ENCODE measurements at places on chromosomes 4 and X. TPM values are rescaled to one million over a fixed set of nuclear protein-coding genes. Genes with fewer than 3 reads are reported as not detected.

DNA sequence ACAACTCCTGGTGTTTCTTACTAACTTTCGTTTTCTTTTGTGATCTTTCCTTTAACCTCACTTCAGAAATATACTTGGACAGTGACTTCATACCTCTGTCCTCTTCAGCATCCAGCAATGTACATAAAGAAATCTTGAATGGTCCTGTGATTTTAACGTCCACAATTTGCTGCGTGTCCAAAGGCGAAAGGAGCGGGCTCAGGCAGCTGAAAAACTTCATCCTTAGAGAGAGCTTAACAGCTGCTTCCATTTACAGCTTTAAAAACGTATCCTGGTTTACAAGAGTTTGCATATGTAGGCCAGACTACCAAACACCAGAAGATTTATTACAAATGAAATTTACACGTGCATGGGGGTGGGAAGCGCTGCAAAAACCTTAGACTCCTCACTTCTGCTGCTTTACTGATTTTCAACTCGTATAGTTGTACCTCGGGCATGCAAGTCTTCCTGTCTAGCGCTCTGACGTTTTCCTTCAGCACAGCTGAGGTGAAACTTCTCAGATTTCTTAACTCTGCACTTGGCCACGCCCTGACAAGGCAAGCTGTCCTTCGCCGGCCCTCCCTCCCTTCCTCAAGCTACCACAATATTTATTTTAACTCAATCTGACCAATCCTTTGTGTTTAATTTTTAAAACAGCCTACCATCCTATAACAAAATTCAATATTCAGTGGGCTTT is 406.4 kb downstream of the FAM47A start:
- no peaks in the 10 kb centered on the region for H3K27me3 ChIP-seq
- peak overlapping the region; percentile 34 for H3K4me3 ChIP-seq
- H3K27ac ChIP-seq, result no peak overlapping the region
- H3K4me1 ChIP-seq, result no peaks in the 10 kb centered on the region
- H3K36me3 ChIP-seq, result no peaks in the 10 kb centered on the region

DNA sequence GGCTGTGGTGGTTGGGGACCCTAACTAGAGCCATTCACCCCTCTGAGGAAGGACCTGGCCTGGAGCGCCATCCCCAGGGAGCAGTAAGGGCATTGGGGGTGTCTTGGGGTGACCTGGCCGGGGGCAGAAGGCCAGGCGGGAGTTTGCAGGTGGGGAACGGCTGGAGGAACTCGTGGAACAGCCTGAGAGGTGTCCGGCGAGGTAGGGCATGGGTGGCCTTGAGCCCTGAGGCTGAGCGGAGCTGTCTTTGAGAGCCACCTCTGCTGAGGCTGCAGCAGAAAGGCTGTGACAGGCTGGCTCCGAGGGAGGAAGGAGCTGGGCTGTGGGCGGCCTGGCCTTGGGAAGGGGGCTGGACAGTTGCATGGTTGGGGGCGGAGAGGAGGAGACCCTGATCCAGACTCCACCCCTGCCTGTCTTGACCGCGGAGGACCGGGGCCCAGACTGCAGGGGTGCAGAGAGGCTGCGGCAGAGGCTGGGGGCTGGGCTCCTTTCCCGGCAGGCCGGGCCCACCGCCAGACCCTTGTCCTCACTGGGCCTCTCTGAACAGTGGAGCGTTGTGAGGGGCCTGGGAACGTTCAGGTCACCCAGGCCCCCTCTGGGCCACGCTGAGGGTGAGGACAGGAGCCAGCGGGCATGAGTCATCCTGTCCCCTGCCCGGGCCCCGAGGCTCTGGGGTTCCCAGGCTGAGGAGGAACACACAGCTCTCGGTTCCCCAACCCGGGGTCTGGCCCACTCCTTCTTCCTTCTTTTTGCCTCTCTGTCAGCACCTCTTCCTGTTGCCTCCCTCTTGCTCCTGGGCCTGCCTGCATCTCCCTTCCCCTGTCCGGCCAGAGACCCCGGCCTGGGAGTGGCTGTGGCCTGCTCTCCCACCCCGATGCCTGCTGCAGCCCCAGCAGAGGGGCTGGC is 8.1 kb downstream of the SH3BP2 start:
- H3K36me3 ChIP-seq, result no peaks in the 10 kb centered on the region
- H3K4me1 ChIP-seq, result peaks cover 75% of the 10 kb centered on the region
- peak; percentile 85 for DNase-seq
- peak overlapping the region; percentile 87 for H3K27ac ChIP-seq
- no peak overlapping the region for H3K4me3 ChIP-seq

Gene ANKRD17
- total RNA-seq, result 78.3 TPM

Gene MGAT4D
- 9.4 TPM for total RNA-seq

DNA sequence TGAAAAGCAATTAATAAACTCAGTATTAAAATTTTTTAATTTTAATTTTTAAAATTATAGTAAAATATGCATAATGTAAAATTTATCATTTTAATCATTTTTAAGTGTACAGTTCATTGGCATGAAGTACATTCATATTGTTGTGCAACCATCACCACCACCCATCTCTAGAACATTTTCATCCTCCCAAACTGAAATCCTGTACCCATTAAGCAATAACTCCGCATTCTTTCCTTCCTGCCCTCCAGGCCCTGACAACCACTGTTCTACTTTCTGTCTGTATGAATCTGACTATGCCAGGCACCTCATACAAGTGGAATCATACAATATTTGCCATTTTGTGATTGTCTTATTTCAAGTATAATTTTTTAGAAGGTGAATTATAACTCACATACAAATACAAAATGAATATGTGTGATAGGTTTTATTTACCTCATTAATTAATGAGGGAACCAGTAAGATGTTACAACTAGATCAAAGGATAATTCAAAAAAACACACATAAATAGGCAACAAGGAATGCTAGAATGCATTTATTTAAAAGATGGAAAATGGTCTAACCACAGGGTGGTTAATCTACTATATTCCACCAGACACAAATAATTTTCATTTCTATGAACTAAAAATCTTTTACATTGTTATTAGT is 13.1 kb upstream of the AFF1 start:
- H3K27ac ChIP-seq, result no peak overlapping the region
- H3K36me3 ChIP-seq, result no peaks in the 10 kb centered on the region
- no peaks in the 10 kb centered on the region for H3K27me3 ChIP-seq
- DNase-seq, result no peak

Gene KLF3
- total RNA-seq, result 24.6 TPM

Gene CLIC2
- total RNA-seq, result 3.5 TPM

- no peak overlapping the region for H3K4me3 ChIP-seq
- no peak for DNase-seq
- no peaks in the 10 kb centered on the region for H3K27me3 ChIP-seq
- no peaks in the 10 kb centered on the region for H3K4me1 ChIP-seq
Measured at GRCh38 chrX:114344756-114345349, 239.0 kb upstream of the HTR2C start.

Gene CNKSR2
- total RNA-seq, result 13.2 TPM

- no peak overlapping the region for H3K4me3 ChIP-seq
- H3K36me3 ChIP-seq, result no peaks in the 10 kb centered on the region
- no peak overlapping the region for H3K27ac ChIP-seq
- H3K27me3 ChIP-seq, result no peaks in the 10 kb centered on the region
- DNase-seq, result no peak
- no peaks in the 10 kb centered on the region for H3K4me1 ChIP-seq
Measured at GRCh38 chr4:138890891-138891570, 124.5 kb upstream of the NOCT start.

Gene JAKMIP1
- total RNA-seq, result 18.1 TPM

Gene FABP2
- total RNA-seq, result not detected

- no peaks in the 10 kb centered on the region for H3K4me1 ChIP-seq
- H3K36me3 ChIP-seq, result no peaks in the 10 kb centered on the region
- DNase-seq, result no peak
- no peak overlapping the region for H3K27ac ChIP-seq
- H3K27me3 ChIP-seq, result no peaks in the 10 kb centered on the region
Measured at GRCh38 chr4:106986486-106986885, 49.6 kb downstream of the DKK2 start.

DNA sequence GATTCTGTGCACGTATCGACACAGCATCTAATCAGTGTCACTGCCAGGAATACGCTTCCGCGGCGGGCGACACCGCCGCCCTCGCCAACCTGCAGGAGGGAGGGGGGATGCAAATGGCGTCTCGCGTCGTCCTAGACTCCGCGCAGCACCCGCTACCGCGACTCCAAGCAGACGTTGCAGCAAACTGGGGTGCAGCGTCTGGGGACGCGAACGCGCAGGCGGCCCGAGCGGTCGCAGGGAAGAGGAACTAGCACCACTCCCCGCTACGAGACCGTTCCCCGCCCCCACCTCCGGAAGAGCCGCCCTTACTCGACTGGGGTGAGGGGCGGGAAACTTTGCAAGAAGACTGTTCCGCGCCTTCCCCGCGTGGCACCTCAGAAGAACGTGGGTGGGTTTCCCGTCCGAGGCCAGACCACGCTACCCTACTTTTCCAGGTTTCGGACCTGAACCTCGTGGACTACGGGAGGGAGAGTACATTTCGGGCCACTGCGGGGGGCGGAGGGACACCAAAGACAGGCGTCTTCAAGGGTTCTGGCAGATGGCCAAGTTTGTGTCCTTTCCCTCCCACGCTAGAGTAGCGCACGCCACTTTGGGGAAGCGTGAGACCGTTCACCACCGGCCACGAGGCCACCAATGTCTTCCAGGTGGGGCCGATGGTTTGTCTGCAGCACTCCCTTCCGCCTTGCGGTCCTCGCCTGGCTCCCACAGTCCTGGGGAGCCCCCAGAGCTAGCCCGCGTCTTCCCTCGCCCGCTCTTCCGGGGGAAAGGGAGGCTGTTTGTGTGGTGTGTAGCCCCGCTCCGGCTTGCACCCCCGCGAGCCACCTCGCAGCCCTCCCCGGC is 78.0 kb upstream of the BCOR start:
- no peaks in the 10 kb centered on the region for H3K4me1 ChIP-seq
- peak overlapping the region; percentile 49 for H3K4me3 ChIP-seq
- DNase-seq, result peak; percentile 75
- H3K27ac ChIP-seq, result peak overlapping the region; percentile 91
- H3K27me3 ChIP-seq, result no peaks in the 10 kb centered on the region
